ENCODE measurements at places on chromosomes 2 and 18.

- no peak for DNase-seq
These were observed 35.0 kb downstream of the TMEM177 start for GRCh38 chr2:119713819-119714490.

DNA sequence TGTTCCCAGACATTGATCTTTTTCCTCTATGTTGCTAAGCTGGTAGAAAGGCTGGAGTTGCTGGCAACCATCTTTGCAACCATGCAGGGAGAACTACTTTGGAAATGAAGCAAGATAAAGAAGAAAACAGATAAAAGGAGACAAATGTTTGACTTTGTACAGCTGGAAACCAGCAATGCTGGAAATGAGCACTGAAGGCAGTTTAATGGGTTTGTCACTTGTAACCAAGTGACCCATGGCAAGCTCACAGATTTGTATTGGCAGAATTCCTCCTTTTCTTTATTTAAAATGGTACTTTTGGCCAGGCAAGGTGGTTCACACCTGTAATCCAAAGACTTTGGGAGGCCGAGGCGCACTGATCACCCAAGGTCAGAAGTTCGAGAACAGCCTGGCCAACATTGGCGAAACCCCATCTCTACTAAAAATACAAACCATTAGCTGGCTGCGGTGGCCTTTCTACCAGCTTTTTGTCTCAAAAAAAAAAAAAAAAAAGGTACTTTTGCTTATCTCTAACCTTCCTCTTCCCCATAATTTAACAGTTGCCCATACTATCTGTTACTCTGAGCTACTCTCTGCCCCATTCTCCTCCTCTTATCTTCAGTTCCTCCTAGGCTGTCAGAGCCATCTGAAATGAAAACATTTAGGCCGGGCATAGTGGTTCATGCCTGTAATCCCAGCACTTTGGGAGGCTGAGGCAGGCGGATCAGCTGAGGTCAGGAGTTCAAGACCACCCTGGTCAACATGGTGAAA is 2.0 kb upstream of the BOLA3 start:
- DNase-seq = no peak

GRCh38 chr2:52532956-52533355 is 1234.6 kb upstream of the CHAC2 start:
- DNase-seq = no peak

- no peak for DNase-seq
These were observed 921.7 kb downstream of the DPP10 start for GRCh38 chr2:115364093-115364492.

GRCh38 chr2:46371854-46372253 is 74.6 kb downstream of the EPAS1 start:
- DNase-seq = no peak

Data from stimulated activated CD4-positive, alpha-beta T cell treated with anti-CD3 and anti-CD28 coated beads, Interleukin-2, amount 100 ng/mL, for 48 hours (primary cell).